ENCODE measurements at places on chromosomes 16 and 17.

GRCh38 chr17:841313-841712 is 59.2 kb downstream of the MRM3 start:
- DNase-seq = no peak

DNA sequence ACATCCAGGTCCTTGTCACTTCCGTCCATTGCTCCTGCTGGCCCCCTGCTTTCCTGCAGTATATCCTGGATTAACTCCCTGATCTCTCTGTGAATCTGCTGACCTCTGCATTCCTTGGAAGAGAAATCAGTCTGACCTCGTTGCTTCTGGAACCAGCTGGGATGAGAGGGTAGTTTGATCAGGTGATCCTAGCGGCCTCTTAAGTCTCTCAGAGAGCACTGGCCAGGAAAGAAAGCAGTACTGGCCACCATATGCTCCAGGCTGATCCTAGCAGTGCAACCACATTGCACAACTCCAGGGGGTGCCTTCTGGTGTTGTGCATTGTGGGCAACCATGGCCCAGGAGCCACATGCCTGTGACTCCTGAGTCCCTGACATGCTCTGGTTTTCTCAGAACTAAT is 79.2 kb downstream of the ARHGAP23 start:
- no peak for DNase-seq

- DNase-seq = no peak
Measured at GRCh38 chr17:72038427-72038826, 82.4 kb upstream of the SOX9 start.

GRCh38 chr17:44887971-44888954 is 11.0 kb downstream of the EFTUD2 start:
- no peak for DNase-seq

DNA sequence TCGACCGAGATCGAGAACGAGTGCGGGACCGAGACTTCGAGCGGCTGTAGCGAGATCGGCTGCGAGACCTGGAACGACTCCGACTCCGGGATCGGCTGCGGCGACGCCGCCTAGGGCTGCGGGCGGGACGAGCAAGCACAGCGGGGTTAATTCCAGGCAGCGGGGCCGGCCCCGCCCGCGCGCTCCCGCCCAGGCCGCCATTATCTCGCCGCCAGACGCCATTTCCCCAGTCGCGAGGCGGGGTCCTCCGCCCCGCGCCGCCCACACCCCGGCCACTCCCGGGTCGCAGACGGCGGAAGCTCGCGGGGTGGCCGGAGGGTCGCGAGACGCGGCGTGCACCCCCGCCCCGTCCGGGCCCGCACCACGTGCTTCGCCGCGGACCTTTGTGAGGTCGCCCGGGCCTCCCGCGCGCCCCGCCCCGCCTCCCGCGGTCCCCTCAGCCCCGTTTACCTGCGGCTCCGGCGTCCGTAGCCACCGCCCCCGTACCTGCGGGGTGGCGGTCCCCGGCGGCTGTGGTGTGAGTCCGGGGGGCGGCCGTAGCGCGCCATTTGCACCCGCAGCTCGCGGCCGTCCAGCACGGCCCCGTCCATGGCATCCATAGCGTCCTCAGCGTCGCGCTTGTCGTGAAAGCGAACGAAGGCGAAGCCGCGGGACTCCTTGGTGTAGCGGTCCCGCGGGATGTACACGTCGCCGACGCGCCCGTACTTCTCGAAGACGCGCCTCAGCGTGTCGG is 616 bp downstream of the SRSF2 start:
- peak; percentile 55 for DNase-seq

DNA sequence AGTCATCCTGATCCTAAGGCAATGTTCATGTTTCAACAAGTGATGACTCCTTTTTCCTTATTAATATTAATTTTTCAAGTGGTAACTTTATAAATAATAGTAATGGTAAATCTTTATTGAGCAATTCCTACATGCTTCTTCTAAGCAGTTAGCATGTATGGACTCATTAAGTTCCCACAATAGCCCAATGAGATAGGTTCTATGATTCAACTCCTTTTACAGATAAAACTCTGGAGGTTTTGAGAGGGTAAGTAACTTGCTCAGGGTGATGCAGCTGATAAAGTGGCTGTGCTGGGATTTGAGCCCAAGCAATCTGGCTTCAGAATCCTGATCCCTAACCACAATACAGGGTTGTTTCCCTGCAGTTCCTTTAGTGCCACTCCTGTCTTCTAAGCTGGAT is 25.3 kb downstream of the SLC47A1 start:
- no peak for DNase-seq

Measured in T-helper 9 cell (primary cell).